ENCODE measurements at places on chromosomes 1 and 21.

- peak; percentile 64 for DNase-seq
Observed at GRCh38 chr1:7401814-7402547, 369.1 kb upstream of the VAMP3 start.

GRCh38 chr1:156122519-156123355 is 8.2 kb downstream of the LMNA start:
- DNase-seq = peak; percentile 69

- DNase-seq = peak; percentile 63
Observed at GRCh38 chr1:27601771-27602461, 2.0 kb downstream of the AHDC1 start.

- no peak for DNase-seq
Observed at GRCh38 chr1:229037806-229038405, 233.0 kb upstream of the RAB4A start.

- DNase-seq = peak; percentile 41
Observed at GRCh38 chr1:151834239-151834638, 2.6 kb upstream of the RORC start.

DNA sequence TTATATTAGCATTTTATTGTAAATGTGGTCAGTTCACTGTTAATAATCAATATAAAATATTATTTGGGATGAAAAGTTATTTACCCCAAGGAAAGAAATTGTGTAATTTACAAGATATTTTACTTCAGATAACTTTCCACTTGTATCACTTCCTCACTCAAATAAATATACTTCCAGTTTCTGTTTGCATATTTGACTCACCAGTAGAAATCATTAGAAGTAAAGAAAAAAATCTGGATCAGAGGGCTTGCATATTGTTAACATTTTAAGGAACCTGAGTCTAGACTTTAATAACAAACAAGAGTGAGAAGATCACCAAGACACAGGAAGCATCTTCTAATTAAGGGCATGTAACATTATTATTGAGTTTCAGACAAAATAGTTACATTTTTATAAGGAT is 347 bp upstream of the KRTAP20-4 start:
- no peak for DNase-seq

DNA sequence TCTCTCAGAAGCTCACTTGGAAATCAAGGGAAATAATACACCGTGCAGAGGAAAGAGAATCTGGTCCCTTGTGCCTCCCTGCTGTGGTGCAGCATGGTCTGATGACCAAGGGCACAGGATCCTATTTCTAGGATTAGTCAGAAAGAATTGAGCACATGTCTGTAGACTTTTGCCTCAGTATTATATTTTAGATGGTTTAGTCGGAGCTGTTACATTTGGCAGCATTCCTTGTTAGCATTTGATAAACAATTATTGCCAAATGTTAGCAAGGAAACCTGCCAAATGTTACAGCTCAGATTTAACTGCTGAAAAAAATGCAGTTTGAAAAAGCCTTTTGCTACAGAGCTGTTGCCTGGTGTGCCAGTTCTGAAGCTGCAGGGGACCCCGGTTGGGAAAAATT is 183.5 kb upstream of the DPYD start:
- DNase-seq = no peak

DNA sequence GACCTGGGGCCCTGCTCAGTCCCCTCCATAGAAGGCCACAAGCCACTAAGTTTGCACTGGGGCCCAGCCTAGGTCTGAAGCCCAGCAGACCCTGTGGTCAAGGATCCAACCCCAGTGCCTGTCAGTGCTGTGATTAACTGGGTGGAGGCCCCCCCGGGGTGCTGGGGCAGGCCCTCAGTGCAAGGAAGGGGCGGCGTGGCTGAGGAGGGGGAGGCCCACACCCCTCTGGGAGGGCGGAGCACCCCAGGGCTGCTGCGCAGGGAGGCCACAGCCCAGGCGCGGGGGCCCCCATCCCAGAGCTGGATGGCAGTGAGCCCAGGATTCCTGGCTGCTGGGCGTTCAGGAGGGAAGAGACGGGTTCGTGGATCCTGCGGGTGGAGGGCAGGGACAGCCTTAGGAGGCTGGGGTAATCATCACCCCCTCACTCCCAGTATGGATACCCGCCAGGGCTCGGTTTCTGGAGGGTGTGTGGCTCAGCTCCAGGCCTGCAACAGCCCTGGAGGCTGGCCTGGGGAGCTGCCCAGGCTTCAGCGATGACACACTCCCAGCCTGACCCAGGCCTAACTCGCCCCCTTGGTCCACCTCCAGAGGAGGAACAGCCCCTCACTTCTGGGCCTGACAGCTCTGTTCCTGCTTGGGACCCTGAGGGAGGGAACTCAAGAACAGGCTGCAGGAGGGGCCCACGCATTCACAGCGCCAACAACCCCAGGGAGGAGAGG is 890 bp downstream of the GJC2 start:
- DNase-seq = no peak
